ENCODE measurements at places on chromosomes 4 and X.

- no peaks in the 10 kb centered on the region for H3K27me3 ChIP-seq
- DNase-seq, result no peak
- no peak overlapping the region for H3K4me3 ChIP-seq
- no peak overlapping the region for H3K27ac ChIP-seq
- H3K36me3 ChIP-seq, result no peaks in the 10 kb centered on the region
These were observed 24.8 kb downstream of the PDGFC start for GRCh38 chr4:156946516-156947424.

GRCh38 chr4:3671571-3672464, 94.4 kb upstream of the ADRA2C start:
- no peak overlapping the region for H3K4me3 ChIP-seq
- no peaks in the 10 kb centered on the region for H3K4me1 ChIP-seq
- H3K27me3 ChIP-seq, result no peaks in the 10 kb centered on the region
- DNase-seq, result no peak

DNA sequence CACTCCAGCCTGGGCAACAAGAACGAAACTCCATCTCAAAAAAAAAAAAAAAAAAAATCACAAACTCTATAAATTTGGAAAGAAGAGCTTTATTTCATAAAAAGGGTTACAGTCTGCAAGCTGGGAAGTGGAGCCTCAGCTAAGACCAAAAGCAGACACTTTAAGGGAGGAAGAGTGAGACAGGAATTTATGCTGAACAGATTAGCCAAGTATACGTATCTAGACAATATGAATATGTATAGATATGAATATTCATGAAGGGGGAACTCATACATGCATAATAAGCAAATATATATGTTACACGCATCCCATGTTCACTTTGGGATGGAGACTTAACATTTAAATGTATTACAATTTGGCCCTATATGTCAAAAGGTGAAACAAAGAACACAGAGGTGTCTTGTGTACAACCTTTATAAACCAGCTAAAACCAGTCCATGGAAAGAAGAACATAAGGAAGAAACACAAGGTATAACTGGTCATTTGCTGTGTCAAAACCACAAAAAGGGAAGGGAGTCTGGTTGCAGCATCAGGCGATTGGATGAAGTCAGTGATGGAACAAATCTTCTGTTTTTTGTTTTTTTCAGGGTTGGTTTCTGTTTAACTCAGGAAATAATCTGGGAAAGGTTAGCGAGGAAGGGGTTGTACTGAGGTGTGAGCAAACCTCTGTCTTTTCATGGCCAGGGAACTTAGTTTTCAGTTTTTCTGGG, 130.0 kb upstream of the MAOA start:
- no peaks in the 10 kb centered on the region for H3K36me3 ChIP-seq
- no peak overlapping the region for H3K4me3 ChIP-seq
- DNase-seq, result no peak

DNA sequence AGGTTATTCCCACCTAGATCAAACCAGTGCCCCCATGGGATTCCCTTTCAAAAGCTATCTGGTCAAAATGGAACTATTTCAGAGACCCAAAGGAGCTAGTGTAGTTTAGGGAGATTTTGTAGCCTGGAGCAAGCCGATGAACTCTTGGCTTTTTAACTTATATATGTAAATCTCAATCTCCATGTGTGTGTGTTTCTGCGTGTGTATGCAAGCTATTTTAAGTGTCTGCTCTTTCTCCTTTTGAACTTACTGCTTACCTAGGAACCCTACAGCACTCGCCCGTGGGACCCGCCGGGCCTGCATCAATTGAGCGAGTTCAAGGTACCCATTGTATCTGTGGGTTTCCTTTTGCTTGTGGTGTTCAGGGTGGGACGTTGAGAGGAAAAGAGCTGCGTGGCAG, 10.4 kb downstream of the CSTF2 start:
- H3K27ac ChIP-seq, result peak overlapping the region; percentile 83
- no peaks in the 10 kb centered on the region for H3K27me3 ChIP-seq
- H3K4me1 ChIP-seq, result peaks cover 17% of the 10 kb centered on the region
- H3K36me3 ChIP-seq, result peaks cover 55% of the 10 kb centered on the region
- no peak overlapping the region for H3K4me3 ChIP-seq

GRCh38 chrX:10016519-10017132, 49.5 kb downstream of the CLDN34 start:
- peak overlapping the region; percentile 41 for H3K27ac ChIP-seq
- DNase-seq, result no peak

DNA sequence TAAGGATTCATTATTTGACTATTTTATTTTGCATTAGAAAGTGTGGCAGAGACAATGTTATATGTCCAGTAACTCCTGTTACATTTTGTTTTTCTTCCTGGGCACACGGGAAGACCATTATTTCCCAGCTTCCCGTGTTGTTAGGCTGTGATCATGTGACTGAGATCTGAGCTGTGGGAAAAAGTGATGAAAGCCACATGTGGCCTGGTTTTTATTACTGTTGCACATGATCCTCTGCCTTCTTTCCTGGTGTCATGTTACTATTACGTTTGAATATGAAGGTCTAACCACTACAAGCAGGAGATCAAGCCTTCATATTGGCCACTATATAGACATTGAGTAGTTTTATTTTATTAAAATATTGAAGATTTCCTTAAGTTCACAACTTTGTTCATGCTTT, 28.2 kb upstream of the MID1 start:
- H3K4me3 ChIP-seq, result no peak overlapping the region
- H3K4me1 ChIP-seq, result no peaks in the 10 kb centered on the region
- DNase-seq, result no peak

DNA sequence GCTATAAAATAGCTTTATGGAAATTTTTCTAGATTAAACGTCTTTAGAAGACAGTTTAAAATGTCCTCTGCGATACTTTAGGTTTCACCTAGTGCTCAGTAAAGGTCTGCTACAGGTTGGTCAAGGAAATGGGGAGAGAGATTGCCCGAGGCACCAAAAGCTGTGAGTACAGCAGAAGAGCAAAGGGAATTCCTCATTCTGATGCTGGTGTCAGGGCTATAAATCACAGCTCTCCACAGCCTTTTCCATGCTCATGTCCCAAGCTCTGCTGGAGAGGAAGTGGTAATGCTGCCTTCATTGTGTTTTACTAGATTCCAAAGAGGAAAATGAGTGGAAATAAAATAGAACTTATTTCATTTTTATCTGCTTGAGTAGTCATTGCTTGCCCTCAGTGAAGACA, 2060.4 kb downstream of the ARAP2 start:
- H3K27me3 ChIP-seq, result no peaks in the 10 kb centered on the region
- no peak for DNase-seq
- H3K4me1 ChIP-seq, result no peaks in the 10 kb centered on the region
- no peak overlapping the region for H3K27ac ChIP-seq
